ENCODE measurements at places on chromosomes 13 and 19.

DNA sequence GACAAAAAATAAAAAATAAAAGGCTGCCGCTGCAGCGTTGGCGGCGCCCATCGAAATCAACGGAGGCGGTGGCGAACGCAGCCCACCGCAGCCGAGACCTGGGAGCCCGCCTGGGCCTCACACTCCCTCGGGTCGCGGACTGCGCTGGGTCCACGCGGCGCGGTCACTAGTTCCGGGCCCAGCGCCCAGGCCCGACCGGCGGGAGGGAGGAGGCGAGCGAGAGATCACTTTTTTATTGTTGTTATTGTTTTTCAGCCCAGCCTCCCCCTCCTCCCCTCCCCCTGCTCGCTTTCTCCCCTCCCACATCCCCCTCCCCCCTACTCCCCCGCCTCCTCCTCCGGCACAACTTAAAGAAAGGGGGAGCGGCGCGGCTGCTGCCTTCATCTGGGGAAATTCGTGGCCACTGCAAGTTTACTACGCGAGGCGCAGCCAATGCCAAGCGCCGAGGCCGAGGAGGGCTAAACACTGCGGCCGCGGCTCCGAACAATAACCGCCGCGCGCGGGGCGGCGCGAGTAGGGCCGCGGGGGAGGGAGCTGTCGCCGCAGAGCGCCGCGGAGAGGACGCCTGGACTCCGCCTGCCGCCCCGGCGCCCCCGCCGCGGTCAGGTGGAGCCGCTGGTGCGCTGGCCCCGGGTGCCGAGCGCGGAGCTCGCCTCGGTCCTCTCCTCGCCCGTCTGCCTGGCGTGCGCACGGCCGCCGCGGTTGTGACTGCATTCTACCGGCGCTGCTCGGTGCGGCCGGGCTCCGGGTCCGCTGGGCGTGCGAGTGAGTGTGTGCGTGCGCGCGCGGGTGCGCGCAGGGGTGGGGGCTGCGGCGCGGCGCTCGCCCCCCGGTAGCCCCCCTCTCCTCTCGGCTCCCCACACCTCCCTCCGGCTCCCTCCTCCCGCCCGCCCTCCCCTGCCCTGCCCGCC is 505 bp upstream of the ZIC2 start:
- no peak for DNase-seq

- DNase-seq: no peak
These were observed 97.0 kb upstream of the GPR183 start for GRCh38 chr13:99404005-99404755.

DNA sequence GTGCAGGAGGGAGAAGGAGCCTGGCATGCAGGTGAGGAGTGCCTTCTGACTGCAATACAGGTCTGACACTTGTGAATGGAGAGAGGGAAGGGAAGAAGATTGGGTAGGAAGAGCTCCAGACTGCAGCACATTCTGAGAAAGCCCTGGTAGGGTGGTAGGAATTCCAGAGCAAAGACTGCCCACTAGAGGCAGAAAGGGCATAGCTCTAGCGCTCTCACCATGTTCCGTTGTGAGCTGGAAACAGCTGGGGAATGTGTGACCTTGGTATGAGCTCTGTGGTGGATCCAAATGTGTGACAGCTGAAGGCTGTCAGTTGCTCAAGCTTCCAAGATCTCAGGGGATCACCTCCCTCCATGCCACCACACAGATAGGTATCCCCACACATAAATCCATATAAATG is 2.9 kb upstream of the MTUS2 start:
- no peak for DNase-seq

DNA sequence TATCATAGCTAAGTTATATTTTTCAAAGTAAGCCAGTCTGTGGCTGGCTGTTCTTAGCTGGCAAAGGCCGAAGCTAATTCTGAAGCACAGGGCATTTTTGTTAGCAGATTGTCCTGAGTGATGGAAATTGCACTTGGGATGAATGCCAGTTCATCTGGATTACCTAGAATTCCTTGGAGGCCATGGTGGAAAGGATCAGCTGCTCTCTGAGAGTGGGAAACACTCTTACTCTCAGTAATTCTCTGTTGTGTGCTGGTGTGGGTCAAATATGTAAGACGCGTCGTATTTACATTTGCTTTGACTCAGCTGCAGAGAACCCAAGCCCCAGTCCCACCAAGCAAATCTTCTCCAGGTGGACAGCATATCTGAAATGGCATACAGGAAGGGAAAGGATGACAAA is 60.7 kb upstream of the C1QTNF9B start:
- DNase-seq: no peak

DNA sequence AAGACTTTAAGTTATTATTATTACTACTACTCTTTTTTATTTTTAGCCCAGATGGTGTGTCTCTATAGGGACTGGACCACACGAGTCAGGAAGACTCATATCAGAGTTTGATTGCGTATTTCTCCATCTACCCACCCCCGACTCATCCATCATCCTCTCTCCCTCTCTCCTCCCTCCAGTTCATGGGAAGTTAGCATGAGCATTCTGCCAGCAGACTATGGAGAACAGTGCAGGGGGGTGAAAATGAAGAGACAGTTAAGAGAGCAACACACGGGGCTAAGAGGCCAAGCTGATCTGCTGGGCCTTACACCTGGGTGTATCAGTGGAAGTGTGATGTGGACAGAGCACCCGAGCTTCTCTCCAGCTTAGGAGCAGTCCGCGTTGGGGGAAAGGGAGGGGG is 95.0 kb downstream of the UQCRFS1 start:
- DNase-seq: no peak

DNA sequence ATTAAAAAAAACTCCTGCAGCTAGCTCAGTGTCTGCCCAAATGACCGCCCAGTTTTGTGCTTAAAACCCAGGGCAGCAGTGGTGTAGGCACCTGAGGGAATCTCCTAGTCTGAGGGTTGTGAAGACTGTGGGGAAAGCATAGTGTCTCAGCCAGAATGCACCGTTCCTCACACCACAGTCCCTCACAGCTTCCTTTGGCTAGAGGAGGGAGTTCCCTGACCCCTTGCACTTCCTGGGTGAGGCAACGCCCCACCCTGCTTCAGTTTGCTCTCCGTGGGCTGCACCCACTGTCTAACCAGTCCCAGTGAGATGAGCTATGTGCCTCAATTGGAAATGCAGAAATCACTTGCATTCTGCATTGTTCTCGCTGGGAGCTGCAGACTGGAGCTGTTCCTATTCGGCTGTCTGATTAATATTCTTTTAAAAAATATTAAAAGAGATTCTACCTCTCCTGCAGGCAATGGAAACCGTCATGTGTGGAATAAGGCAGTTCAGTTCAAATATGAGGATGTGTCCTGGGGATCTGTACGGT is 645.7 kb downstream of the FGF9 start:
- no peak for DNase-seq

DNA sequence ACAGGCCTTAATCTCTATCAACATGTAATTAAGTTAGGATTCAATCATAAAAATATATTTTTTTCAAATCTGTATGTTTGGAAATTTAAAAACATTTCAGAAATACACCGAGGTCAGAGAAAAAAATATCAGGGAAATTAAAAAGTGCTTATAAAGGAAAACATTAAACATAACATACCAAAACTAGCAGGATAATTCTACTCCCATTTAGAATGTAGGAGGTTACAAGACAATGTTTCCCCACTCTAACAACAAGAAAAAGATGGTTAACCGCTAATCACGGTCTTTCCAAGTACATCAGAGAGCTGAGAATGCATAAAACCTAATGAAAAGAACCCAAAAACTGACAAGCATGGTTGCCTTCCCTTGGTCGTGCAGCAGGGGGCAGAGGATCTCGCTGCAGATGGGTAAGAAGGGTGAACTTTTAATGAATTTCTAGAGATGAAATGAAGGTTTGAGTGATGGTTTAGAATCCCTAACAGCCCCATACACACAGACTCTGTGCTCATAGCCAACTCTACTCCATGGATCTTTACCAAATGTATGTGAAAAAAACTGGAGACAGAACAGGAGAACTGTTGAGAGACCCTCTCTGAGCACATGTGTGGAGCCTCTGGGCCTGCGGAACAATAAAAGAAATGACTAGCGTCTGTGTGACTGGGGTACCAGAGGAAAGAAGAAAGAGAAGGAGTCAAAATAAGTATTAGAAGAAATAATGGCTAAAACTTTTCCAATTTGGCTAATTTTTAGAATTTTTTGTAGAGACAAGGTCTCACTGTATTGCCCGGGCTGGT is 51.3 kb upstream of the LSM14A start:
- DNase-seq: peak; percentile 17

GRCh38 chr13:53110181-53110580 is 81.6 kb downstream of the OLFM4 start:
- DNase-seq: no peak

DNA sequence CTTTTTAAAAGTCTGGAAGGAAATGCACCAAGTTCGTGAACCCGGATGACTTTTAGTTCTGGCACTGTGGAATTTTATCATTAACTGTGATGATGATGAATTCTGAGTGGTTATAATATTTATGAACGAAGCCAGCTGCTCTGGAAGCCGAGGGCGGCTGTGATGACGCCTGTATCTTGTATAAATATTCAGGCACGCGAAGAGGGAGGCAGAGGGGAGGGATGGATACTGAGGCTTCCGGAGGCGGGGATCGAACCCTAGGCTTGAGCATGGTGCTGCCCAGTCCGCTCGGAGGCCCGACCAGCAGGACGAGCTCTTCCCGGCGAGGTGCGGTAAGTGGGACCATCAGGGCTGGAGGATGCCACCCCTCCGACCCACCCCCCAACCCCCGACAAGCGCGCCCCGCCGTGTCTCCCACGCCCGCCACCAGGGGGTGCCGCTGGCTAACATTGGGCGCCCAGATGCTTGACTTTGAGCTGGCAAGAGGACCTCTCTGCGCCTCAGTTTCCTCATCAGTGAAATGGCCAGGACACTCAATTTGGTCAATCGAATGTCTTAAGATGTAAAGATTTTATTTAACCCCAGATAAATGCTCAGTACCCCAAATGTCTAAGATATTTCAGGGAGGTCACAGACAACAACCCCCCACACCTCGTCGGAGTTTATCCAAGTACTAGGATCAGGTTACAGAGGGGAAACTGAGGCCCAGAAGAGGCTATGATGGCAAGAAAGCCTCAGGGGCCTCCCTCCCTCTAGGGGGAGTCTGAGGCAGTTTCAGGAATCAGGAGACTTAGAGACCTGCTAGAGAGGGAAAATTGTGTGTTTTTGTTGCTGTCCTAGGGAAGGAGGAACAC is 4.5 kb upstream of the RAB3A start:
- peak; percentile 36 for DNase-seq

DNA sequence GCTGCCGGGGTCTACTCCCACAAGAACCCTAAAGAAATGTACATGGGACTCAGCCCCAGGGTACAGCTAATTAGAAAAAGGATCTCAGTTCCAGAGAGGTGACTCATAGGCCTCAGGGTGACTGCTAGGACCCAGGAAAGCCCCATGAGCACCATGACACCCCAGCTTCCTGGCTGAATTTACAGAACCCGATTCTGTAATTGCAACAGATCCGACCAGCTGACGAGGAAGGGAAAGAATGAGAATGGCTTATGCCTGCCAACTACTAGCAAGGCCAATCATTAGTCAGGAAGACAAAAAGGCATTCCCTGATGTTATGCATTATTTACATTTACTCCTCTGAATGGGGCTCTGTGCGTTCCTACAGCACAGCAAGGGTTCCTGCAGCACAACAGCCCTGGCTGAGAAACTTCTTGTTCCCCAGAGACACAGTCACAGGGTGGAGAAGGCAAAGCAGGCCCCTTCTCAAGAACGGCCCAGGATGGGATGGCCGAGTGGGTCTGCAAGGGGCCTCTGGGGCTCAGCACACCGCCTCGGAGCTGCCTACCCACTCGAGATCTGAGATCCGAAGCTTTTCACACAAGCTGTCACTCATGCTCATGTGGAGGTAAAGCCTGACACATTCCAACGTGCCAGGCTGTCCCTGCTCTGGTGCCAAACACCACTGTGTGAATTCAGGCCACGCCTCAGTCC is 27.2 kb downstream of the PBX4 start:
- no peak for DNase-seq

- no peak for DNase-seq
These were observed 363 bp upstream of the ZNF763 start for GRCh38 chr19:11964496-11964857.
